Adrenal gland (tissue), 19 donors: ENCODE measurements at places on chromosomes 6 and 20. TPM values are rescaled to one million over a fixed set of nuclear protein-coding genes. Genes with fewer than 3 reads are reported as not detected.

DNA sequence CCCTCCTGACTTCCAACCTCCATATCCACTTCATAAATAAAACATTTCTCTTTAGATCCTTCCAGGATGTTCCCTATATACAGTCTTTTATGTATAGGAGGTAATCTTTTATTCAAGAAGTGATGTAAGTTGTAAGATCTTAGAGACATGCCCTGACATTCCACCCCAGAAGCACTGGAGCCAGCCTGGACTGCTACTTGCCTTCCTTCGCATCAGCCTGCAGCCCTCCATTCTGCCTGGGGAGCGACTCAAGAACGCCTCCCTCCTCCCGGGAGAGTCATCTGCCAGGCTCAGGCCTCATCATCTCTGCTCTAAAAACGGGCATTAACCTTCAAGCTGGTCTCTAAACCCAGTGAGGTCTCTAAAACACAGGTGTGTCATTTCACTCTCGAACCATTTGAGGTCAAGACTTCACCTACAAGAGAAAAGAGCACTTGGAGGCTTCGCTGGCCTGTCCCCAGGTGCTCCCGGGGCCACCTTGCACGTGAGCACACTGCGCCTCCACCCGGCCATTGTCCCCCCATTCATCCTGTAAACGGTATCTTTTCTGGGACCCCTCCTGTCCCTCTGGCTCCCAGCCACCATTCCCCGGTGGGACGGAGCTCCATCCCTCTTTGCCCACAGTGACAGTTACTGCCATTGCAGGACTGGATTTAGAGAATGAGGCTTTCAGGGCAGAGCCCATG lies 107.5 kb upstream of the PDE10A start:
- DNase-seq = no peak

DNA sequence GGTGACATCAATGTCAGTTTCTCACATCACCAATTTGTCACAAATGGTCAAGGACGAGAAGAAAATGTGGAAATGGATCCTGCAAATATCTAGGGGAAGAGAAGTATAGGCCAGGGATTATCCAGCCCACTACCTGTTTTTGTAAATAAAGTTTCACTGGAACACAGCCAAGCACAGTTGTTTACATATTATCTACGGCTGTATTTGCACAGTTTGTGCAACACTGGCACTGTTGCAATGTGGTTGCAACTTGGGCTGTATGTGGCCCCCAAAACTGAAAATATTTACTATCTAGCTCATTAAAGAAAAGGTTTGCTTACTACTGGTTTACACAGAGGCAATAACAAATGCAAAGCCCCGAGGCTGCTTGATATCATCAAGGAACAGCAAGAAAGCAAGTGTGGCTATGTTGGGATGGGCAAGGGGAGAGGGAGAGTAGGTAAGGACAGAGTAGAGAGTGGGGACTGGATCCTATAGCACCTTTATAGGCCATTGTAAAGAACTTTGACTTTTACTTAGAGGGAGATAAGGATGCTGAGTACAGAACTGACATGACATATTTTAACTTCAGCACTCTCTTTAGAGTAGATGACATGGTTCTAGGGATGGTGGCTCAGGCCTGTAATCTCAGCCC lies 11.8 kb upstream of the STXBP5 start:
- DNase-seq = no peak

DNA sequence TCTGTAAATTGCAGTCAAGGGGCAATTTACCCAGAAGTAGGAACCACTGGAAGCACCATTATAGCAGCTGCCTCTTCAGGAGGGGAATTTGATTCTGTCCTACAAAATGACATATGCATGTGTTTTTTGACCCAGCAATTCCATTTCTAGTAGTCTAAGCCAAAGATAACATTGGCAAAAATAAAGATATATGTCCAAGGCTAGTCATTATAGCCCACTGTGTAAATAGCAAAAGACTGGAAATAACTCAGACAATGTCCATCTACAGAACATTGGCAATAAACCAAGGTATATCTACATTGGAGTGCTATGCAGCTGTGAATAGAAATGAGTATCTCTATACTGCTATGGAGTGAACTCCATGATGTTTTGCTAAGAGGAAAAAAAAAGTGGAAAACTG lies 12.5 kb upstream of the PANK2 start:
- DNase-seq = no peak

DNA sequence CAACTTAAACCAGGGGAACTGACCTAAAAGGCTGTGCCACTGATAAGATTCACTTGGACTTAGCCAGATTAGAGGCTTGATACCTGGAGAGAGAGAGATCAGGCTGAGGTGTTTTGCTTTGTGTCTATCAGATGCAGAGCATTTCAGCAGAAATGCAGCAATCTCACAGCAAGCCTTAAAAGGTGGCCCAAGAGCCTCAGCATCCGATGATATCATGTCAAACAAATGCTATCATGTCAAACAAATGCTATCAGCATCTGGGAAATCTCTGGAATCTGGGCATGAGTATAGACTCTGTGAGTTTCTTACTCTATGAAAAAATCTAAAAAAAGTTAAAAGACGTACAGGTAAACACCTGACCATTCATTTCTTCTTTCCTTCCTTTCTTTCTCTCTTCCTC lies 718.9 kb downstream of the EYS start:
- no peak for DNase-seq

- no peak for DNase-seq
These were observed 61.1 kb downstream of the TBC1D7 start for GRCh38 chr6:13267142-13267651.

Gene OLIG3
- total RNA-seq = not detected

Gene COL9A1
- total RNA-seq = not detected

GRCh38 chr20:58762120-58762519 lies 69.5 kb downstream of the NPEPL1 start:
- DNase-seq = peak; percentile 9

GRCh38 chr6:15129887-15130286 lies 116.0 kb upstream of the JARID2 start:
- no peak for DNase-seq

Gene NFKBIL1
- total RNA-seq = 17.9 TPM

DNA sequence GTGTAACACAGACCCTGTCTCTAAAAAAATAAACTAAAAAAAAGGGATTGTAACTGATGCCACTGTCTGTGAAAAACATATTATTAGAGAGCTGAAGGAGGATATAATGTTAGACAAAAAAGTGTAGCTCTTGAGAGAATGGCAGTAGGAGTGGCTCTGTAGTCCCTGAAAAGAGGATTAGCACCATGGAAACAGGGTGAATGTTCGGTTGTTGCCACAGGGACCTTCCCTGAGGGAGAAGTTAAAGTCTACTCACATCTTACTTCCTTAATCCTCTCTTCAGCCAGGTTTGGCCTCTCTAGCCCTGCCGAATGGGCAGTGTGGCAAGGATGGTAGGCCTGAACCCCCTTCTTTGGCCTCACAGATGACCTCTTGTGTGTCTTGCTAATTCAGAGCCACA lies 12.1 kb downstream of the SCAND1 start:
- DNase-seq = no peak

- DNase-seq = peak; percentile 18
These were observed 90.6 kb upstream of the FRMD1 start for GRCh38 chr6:168169624-168170023.

Gene OR2H1
- not detected for total RNA-seq

Gene ULBP2
- 0.58 TPM for total RNA-seq

Gene HSPA1L
- total RNA-seq = 3.1 TPM

DNA sequence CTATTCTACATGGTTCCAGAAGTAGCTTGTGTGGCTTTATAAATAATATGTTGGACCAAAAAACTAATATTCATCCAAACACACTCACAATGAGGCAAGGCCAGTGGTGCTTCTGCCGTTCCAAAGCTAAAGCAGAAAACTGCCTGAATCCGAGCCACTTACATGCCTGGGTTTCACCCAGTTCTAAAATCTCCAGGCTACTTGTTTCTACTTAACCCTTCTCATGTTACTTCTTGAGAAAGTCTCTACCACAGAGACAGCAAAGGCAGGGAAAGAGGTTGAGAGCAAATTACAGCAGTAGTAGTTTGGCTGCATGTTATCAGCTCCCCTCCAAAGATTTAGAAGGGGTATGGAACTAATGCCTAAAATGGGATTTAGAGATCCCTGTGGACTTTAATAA lies 62.0 kb downstream of the FAXC start:
- DNase-seq = no peak

Gene SLC22A1
- total RNA-seq = 0.69 TPM

GRCh38 chr6:422433-423054 lies 31.0 kb downstream of the IRF4 start:
- DNase-seq = peak; percentile 83

Gene L3MBTL3
- 15.6 TPM for total RNA-seq

DNA sequence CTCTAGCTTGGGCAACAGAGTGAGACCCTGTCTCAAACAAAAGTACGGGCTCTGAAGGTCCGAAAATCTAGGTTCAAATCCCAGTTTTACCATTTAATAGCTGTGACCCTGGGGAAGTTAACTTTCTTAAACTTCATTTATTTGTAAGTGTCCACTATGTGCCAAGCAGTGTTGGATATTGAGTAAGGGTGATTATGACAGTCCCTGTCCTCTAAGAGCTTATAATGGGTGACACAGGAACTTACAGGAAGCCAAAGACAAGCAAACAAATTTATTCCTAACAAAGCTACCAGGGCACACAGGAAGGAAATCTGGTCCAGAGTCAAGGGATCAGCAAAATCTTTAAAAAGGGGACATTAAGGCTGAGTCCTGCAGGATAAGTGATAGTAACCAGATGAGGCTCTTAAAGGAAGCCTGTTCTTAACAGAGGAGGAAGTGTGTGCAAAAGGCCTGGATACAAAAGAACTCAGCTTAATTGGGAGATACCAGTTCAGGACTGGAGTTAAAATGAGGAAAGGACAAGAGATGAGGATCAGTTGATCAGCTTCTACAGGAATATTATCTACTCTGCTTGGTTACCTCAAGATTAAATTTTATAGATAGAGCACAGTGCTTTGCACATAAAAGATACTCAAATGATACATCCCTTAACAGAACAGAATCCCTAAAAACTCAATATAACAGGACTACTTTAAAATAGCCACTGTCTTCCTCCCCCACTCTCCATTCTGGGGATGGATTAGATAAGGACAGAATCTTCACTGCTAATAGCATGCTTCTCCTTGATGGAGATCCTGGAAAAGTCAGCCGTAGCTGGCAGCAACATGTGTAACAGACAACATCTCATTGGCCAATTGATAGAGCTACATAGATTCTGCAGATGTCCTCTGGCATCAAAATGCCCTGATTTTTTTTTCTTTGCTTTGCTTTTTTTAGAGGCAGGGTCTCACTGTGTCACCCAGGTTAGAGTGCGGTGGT lies 6.1 kb downstream of the SNX3 start:
- no peak for DNase-seq

DNA sequence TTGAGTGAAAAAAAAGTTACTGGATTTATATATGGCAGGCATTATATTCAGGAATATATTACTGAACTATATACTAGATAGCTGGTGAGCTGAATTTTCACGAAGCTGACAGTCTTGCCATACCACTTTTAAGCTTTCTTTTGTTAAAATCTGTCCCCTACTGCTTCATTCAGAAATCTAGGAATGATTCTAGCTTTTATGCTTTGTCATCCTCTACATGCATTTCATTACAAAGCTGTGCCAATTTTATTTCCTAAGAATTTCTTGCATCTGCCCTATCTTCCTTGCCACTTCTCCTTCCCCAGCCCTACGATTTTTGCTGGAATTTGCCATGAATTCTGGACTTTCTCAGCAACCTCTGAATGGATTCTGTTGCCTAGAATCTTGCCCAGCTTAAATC lies 158.5 kb upstream of the ADGRB3 start:
- DNase-seq = no peak

Gene PXDC1
- total RNA-seq = 28.5 TPM

- DNase-seq = no peak
These were observed 7.2 kb downstream of the TPX2 start for GRCh38 chr20:31746068-31746878.

DNA sequence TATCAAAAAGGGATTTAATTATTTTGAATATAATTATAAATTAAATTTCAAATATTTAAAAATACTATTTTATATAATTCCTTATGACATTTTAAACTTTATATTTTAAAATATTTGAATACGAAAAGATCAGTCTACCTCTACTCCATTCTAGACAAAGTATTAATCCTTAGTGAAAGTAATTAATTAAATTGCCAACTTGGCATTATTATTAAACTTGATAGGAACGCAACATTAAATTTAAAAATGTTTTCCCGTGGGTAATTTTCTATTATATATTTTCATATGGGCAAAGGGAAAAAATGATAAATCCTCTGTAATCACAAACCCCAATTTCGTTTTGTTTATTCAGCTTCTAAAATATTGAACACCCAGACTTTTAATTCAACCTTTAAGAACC lies 8.4 kb upstream of the FHL5 start:
- DNase-seq = no peak

GRCh38 chr6:124858564-124858963 lies 103.7 kb upstream of the RNF217 start:
- no peak for DNase-seq

Gene TBC1D22B
- total RNA-seq = 21.9 TPM

DNA sequence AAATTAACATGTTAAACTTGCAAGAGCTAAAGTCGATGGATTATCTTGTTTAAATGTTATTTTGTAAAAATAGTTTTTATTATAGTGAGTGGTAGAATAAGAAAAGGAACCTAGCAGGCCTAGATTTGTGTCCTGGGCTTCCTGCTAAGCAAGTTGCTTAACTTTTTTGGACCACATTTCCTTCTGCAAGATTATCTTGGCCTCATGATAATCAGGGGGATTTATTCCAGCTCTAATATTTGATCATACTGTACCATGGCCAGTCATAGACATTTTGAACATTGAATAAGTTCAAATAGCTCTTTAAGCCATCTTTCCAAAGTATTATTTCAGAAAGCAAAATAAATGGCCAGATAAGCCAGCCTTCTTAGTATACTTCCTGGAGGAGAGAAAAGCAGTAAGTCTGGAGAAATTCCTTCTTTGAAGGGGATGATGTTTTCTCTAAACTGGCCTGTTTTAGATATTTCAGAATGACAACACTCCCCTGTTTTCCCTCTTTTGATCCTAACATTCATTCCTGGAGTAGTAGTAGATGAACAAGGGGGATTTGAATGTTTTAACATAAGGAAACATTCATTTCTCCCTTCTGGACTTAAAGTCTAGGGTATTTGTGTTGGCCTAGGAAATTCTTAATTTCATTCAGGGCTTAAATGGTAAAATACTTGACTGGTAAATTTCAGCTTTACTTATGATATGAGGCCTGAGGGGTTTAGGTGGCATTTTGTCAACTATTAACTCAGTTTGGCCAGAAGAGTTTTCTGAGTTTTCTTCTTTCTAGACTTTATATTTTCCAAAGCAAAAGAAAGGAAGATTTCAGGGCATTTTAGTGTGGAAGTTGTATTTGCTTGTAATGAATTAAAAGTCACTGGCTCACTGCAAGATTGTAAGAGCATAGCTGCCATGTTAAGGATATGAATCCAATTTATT lies 108.8 kb upstream of the SCGN start:
- DNase-seq = no peak

GRCh38 chr6:111770263-111771093 lies 102.8 kb downstream of the FYN start:
- no peak for DNase-seq

GRCh38 chr20:57118964-57119363 lies 147.5 kb downstream of the BMP7 start:
- no peak for DNase-seq

Gene TULP1
- total RNA-seq = not detected

Gene IYD
- not detected for total RNA-seq
